Ovary (tissue), 10 donors: ENCODE measurements at places on chromosomes 2 and 18.

DNA sequence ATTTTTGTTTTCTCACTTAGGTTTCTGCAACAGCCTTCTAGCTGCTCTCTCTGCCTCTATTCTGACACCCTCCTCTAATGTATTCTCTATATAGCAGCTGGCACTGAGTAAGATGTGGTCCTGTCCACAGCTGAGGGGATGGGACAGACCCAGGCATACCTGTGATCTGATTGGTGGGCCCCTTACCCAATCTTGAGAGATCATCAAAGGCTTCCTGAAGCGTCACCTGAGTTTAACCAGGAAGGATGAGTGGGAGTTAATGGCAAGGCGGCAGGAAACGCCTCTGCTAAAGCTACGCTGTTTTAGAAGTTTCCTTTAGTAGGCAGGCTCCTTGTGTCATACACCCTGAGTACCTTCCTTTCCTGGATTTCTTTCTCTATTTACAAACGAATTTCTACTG lies 5.7 kb upstream of the TET3 start:
- DNase-seq, result no peak

GRCh38 chr2:150358468-150358807 lies 129.0 kb downstream of the RND3 start:
- no peak for DNase-seq

DNA sequence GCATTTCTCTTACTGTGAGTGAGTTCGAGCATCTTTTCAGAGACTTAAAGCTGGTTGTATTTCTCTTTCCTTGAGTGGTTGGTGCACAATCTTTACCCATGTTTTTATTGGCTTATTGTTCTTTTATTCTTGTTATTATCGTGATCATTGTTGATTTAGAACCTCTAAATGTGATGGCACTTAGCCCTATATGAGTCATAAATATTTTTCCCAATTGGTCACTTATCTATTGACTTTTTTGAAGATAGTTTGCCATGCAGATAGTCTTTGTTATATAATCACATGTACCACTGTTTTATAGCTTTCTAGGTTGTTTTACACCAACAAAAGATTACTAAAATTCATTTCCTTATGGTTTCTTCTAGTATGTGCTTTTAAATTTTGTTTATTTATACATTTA lies 141.6 kb upstream of the MSH6 start:
- no peak for DNase-seq

- DNase-seq, result no peak
Observed at GRCh38 chr2:178674122-178674521, 133.1 kb downstream of the TTN start.

- no peak for DNase-seq
Observed at GRCh38 chr2:22890132-22890531, 494.8 kb upstream of the KLHL29 start.

GRCh38 chr2:195471163-195471562 lies 185.9 kb upstream of the SLC39A10 start:
- DNase-seq, result no peak

DNA sequence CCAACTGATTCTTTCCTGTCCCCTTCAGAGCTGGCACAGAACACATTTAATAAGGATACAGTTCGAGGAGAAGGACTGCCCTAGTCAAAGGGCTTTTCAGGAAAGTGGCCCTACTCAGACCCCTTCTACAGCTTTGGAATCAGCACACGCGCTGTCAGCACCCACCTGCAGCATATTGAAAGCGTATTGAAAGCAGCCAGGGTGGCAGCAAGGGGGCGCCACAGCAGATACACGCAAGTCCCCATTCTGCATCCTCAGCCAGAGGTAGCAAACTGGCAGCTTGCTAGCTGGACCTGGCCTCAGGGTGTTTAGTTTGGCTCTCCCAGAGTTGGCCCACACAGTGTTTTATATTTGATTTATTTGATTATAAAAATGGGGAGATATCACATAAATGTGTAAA lies 101.0 kb upstream of the NT5C1B start:
- DNase-seq, result no peak

DNA sequence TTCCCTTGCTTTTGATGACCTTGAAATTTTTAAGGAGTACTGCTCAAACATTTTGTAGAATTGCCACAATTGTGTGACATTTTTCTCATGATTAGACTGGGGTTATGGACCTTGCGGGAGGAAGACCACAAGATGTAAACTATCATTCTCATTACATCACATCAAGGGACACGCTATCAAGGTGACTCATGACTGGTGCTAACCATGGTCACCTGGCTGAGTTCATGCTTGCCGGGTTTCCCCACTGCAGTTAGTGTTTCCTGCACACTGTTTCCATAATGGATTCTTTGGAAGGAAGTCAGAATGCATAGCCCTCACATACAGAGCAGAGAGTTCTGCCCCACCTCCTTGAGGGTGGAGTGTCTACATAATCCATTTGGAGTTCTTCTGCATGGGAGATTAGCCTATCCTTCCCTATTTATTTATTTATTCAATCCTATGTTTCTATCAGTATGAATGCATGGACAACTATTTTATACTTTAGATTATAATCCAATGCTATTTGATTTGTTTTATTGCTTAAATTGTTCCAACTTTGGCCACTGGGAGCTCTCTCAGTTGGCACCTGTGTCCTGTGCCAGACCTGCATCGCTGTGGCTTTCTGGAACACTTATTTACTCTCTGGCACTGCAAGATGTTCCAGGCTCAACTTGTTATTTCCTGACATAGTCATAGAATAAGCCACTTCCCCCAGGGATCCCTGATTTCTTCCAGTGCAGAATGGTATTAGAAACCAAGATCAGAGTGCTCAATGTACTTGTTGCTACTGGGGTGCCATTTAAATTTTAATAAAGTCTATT lies 6.0 kb downstream of the MC2R start:
- DNase-seq, result no peak

- DNase-seq, result no peak
Observed at GRCh38 chr2:241862775-241863535, 4.3 kb upstream of the PDCD1 start.

- no peak for DNase-seq
Observed at GRCh38 chr2:85668857-85669142, 801 bp upstream of the SFTPB start.

- DNase-seq, result no peak
Observed at GRCh38 chr2:123597988-123598387, 427.1 kb upstream of the CNTNAP5 start.

DNA sequence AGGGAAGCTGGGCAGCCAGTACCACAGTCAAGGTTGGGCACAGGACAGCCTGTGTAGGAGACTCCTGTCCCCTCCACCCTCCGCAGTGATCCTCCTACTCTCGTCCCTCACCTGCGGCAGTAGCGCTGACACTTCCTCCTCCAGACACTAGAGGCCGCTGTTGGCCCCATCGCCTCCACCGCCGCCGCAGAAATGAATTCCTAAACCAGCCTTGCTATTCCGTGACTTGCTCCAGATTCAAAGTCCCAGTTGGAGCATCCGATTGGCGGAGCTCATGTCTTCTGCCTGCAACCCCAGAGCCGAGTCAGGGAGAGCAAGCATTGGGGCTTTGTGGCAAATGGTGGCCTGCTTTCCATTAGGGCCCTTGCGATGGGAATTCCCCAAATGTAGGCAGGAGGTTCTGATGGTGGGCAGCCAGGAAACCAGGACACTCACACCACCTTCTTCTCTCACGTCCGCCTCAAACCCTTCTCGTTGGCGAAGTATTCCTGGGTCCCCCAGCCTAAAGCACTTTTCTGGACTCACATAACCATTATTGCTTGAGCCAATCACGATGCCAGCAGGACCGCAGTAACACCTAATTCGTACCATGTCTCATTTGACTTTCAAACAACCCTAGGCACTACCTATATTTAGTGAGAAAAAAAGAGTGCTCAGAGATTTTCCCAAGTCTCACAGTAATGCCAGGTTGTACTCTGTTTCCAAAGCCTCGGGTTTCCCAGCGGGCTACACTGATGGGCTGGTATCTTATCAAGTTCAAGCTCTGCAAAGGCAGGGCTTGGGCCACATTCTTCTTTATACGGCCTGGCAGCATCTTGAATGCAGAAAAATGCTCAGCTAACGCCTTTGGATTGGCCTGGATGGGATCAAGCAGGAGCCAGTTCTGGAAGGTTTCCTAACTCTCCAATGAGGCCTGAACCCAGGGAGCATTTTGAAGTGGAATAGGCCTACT lies 1.2 kb upstream of the DNAJB2 start:
- DNase-seq, result peak; percentile 87

GRCh38 chr2:134189009-134189720 lies 64.7 kb upstream of the MGAT5 start:
- DNase-seq, result no peak

GRCh38 chr18:26506012-26506411 lies 42.3 kb downstream of the KCTD1 start:
- no peak for DNase-seq

DNA sequence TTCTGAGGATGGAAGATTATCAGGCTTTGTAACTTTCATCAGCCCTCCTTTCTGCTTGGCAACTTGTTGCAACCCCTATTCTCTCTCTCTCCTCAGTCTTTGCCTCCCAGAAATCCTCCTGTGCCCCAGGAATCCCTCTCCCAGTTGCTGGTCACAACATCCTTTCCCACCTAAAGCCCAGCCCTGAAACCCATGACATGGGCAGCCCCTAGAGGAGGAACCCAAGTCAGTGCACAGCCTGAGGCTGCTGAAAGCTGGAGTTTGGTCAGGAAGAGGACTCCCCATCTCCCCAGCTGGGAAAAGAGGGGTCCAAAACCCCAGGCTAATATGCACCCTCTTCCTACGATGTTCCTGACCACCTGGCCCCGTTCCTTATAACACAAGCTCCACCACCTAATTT lies 29.5 kb downstream of the PKDCC start:
- no peak for DNase-seq

- DNase-seq, result no peak
Observed at GRCh38 chr18:69985239-69985638, 37.6 kb upstream of the CD226 start.
